ENCODE measurements at places on chromosomes 2 and 18. TPM values are rescaled to one million over a fixed set of nuclear protein-coding genes. Genes with fewer than 3 reads are reported as not detected.

SATB2 gene
- 2.9 TPM for total RNA-seq

GAD1 gene
- total RNA-seq = 0.73 TPM

ATG9A gene
- total RNA-seq = 49.5 TPM

EN1 gene
- total RNA-seq = 1.1 TPM

AP1S3 gene
- 25.2 TPM for total RNA-seq

HNMT gene
- 0.68 TPM for total RNA-seq

BCL11A gene
- 0.06 TPM for total RNA-seq

CASP10 gene
- 2.5 TPM for total RNA-seq

CRYGD gene
- total RNA-seq = not detected

TRABD2A gene
- 9.9 TPM for total RNA-seq

Data from A549 treated with CpdA at 1 μM for 4 hours (cell line).